Dermis blood vessel endothelial cell (primary cell): ENCODE measurements at places on chromosomes 1 and 21.

DNA sequence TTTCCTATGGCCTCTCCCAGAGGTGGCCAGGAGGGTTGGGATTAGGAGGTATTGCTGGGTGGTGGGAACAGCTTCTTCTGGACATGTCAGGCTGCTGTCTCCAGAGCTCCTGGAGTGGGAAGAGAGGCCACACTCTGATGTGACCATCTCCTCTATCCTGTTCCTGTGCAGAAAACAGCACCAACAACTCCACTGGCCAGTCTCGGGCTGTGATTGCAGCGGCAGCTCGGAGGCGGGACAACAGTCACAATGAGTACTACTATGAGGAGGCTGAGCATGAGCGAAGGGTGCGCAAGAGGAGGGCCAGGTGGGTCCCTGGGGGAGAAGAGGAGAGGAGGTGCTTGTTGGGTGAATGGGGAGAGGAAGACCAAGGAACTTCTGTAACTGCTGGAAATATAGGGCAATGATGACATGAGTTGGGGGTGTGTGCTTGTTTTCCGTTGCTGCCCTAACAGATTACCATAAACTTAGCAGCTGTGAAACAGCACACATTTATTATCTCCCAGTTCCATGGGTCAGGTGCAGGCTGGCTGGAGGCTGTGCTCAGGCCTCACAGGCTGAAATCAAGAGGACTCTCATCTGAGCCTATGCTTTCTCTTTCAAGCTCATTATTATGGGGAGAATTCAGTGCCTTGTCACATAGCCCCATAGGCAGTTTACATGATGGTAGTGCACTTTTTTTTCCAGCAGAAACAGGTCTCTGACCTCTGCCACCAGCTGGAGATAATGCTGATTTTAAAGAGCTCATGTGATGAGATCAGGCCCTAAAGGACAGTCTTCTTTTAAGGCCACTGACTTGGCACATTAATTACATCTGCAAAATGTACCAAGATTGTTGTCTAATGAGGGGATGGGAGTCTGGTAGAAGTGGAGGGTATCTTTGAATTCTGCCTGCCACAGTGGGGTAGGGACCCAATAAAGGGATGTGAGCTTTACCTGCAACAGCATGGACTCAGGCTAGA lies 20.8 kb downstream of the VANGL2 start:
- no peak for DNase-seq

DNA sequence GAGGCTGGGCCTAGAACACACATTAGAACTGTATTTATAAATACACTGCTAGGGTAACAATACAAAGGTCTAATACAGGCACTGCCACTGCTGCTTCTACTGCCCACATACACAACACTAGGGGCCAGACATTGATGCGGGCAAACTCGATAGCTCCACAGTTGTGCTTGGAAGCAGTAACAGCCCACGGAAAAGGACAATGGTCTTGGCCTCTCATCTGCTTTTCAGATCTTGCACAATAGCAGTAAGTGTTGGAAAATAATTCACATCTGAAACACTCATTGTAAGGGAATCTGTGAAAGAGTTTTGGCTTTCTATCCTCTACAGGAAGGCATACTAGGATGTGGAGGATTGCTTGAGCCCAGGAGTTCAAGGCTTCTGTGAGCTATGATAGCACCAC lies 6.9 kb upstream of the SPOCD1 start:
- DNase-seq = no peak

- no peak for DNase-seq
These were observed 50.6 kb upstream of the COG2 start for GRCh38 chr1:230591678-230592077.

- peak; percentile 56 for DNase-seq
These were observed 201.7 kb downstream of the NRIP1 start for GRCh38 chr21:14862794-14863720.

DNA sequence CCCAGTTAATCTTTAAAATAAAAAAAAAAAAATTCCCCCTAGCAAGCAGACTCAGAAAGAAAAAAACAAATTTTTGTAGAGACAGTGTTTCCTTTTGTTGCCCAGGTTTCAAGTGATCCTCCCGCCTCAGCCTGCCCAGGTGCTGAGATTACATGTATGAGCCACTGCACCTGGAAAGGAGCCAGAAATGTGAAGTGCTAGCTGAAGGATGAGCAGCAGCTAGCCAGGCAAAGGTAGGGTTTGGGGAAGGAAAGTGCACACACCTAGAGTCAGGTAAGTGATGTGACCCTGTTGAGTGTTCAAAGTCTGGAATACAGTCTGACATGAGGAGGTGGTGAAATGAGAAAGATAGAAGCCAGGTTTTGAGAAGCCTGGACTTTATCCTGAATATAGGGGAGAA lies 1.7 kb downstream of the AKR1A1 start:
- DNase-seq = peak; percentile 18

DNA sequence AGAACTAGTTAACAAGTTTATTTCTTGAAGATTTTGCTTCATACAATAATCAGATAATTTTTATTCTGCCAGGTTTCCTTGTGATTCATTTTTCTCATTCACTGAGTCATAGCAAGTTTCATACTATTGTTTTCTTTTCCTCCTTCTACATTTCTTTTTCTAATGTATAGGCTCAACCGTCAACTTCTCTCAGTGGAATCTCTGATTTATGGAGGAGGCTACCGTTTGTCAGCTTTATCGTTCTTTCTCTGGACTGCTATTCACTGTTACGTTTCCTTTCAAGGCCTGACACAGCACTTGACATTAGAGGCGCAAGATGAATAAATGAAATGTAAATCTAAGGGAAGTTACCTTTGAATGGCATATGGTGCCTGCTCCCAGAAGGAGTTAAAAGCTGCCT lies 284.3 kb upstream of the NR5A2 start:
- no peak for DNase-seq

DNA sequence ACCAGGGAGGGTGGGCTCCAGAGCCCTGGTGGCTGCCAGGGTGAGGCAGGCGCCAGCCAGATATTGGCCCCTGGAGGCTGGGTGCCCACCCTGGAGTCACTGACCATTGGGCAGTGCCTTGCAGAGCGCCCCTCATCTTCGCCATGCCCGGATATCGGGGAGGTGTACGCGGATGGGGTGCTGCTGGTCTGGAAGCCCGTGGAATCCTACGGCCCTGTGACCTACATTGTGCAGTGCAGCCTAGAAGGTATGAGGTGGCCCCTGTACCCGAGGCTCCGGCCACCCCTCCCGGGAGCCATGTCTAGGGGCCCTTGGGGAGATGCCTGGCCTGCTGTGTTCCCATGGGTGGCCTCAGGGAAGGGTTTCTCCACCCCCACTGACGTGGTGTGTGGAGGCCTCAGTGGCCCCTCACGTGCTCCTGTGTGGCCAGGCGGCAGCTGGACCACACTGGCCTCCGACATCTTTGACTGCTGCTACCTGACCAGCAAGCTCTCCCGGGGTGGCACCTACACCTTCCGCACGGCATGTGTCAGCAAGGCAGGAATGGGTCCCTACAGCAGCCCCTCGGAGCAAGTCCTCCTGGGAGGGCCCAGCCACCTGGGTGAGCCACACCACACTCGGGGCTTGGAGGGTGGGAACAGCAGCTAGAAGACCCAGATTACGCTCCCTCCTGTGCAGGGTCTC lies 30.9 kb downstream of the TRIM11 start:
- no peak for DNase-seq

DNA sequence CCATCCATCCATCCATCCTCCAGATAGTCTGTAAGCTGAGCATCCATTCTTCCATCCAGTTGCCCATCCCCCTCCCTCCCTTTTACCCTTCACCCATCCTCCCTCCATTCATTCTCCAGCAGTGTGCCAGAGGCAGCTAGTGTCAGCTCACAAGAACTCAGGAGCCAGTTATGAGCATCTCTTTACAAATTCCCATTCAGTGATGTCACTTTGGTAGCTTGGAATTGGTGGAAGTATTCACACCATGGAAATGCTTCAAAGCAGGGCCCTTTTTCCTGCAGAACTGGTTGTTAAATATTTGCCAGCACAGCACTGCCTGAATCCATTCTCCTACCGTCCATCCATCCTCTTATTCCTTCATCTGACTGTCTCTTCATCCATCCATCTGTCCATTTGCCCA lies 72.5 kb downstream of the ARHGEF10L start:
- no peak for DNase-seq

- DNase-seq = no peak
These were observed 82.3 kb downstream of the FCRL5 start for GRCh38 chr1:157469752-157470675.

GRCh38 chr1:20931930-20932436 lies 144.9 kb upstream of the HP1BP3 start:
- DNase-seq = no peak

- DNase-seq = peak; percentile 60
These were observed 6.5 kb downstream of the IRF2BP2 start for GRCh38 chr1:234603221-234604204.

DNA sequence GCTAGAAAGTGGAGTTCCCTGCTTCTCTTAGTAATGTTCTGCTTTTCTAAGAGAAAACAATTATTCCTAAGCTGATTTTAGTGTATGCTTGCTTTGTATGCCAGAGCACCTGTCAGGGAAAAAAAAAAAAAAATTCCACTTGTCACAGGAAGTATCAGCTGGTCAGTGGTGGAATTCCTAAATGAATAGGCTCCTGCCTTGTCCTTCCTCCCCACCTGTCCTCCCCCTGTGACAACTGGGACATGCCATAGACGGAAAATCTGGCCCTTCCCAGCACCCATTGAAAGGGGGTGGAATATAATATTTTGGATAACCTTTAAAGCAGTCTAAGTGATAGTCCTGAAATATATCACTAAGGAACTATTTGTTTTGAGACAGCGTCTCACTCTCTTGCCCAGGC lies 10.8 kb downstream of the FNDC5 start:
- DNase-seq = peak; percentile 26

- DNase-seq = no peak
These were observed 259.9 kb downstream of the FOXD2 start for GRCh38 chr1:47697616-47698335.

- no peak for DNase-seq
These were observed 18.2 kb upstream of the ARF1 start for GRCh38 chr1:228064296-228064695.

GRCh38 chr1:227951624-227952373 lies 4.1 kb upstream of the WNT9A start:
- no peak for DNase-seq

DNA sequence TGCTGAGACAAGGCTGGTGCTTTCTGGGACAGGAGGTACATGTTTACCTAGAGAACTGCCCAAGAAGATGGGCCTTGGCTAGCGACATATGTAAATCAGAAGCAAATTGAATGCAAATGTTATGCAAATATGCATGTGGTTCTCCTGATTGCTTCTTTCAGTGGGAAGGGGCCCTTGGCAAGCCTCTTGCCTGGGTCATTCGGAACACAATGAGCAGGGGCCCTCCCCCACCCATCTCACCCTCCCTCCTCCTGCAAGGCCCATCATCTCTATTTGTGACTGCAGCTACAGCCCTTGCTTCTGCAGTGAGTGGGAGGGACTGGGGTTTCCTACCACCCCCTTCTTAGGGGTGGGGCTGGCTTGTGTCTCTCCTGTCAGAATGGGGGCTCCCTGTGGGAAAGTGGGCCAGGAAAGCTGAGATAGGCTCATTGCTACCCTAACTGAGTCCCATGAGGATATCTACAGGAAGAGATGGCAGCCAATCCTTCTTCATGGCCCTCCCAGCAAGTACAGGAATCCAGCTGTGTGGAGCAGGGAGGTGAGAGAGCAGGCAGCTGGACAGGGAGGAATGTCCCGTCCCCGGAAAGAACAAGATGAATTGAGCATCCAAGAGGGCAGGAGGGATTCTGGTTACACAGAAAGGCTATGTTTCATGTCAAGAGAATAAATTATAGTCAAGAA lies 31.0 kb downstream of the FOXD2 start:
- DNase-seq = no peak

GRCh38 chr1:215842905-215843304 lies 275.8 kb downstream of the KCTD3 start:
- DNase-seq = no peak

- no peak for DNase-seq
These were observed 41.9 kb downstream of the OBSCN start for GRCh38 chr1:228249513-228250305.

- DNase-seq = peak; percentile 3
These were observed 285.6 kb downstream of the ASTN1 start for GRCh38 chr1:176878750-176879536.

DNA sequence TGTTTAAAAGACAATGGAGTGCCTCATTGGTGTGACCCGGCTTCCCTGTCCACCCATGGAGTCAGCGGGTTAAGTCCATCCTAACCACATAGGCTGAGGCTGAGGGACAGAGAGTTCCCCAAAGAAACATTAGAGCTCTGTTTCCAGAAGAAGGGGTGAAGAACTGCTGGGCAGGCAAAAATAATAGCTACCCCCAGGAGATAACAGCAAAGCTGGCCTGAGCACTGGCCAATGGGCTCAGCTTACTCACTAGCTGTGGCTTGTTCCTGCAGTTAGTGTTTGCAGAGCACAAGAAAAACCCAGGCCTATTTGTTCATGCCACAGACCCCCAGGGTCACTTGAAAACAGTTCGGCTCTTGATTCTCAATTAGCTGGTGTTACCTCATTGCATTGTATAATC lies 311.2 kb downstream of the NFIA start:
- no peak for DNase-seq
